Bronchus fibroblast of lung (primary cell): ENCODE measurements at places on chromosomes 6 and 20. TPM values are rescaled to one million over a fixed set of nuclear protein-coding genes. Genes with fewer than 3 reads are reported as not detected.

Gene PPP1R3G
- total RNA-seq: 0.50 and 0.59 TPM in 2 replicates

Gene POPDC3
- 5.5 and 7.7 TPM in 2 replicates for total RNA-seq

Gene F13A1
- total RNA-seq: not detected in 2 replicates

Gene EYA2
- total RNA-seq: 0.74 and 1.0 TPM in 2 replicates

Gene UBR2
- 10.0 and 10.1 TPM in 2 replicates for total RNA-seq

Gene NRM
- total RNA-seq: 21.0 and 24.1 TPM in 2 replicates

Gene MLN
- not detected in 2 replicates for total RNA-seq

Gene RREB1
- total RNA-seq: 6.2 and 6.6 TPM in 2 replicates

Gene APOM
- 2.9 and 3.6 TPM in 2 replicates for total RNA-seq

Gene HCRTR2
- total RNA-seq: 0.17 TPM in 1 of 2 replicates, not detected in the other
